ENCODE measurements at places on chromosomes 1 and 21.
A peak's percentile ranks its signal among the peaks of the same experiment; 100 is the strongest.

GRCh38 chr1:45393718-45394302 is 53.6 kb upstream of the MUTYH start:
- DNase-seq, result no peak

DNA sequence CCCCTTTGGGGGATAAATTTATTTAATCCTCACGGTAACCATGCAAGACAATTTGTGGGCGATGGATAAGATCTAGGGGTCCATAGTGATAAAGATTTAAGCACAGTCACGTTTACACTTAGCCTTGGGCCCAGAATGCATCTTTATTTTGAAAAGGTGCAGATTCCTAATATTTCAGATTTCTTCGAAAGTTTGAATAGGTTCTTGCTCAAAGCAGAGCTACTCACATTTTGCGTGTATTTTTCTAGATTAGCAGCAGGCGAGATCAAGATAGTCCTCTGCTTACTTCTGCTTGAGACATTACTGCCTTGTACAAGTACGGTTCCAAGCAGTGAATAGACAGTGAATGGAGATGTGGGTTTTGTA is 647 bp downstream of the TSEN15 start:
- DNase-seq, result no peak

DNA sequence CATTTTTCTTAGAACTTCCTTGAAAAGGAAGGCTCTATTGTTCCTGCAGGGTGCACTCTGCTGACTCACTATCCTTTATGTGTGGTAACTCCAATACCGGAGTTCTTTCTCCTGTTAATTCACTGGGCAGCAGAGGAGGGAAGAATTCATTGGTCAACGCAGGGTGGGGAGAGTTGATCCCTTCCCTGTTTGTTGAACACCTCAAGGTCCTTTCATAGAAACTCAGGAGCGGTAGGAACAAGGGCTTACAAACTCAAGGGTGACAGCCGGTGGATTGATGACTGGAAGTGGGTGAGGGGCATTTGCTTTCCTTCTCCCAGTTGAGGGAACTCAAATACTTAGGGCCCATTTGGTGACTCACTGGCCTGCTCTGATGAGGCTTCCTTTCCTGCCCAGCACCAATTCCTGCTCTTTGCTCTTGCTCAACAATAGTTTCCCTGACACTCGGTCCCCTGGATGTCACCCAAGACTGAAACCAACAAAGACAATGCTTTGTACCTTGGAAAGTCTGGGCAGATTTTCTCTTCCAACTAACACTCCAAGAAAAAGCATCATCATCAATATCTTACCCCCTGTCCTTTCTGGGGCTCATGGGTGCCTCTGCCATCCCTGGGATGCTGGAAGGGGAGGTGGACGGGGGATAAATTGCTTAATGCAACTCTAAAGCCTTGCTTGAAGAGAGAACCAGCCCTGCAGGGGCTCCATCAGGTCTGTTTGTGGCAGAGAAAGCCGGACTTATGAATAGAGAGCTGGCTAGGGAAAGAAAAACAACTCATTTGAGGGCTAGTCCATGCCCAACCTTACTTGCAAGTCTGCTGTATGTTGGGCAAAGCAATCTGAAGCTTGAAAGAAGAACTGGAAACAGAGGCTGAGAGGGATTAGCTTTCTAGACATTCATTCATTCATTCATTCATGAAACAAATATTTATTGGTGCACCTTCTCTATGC is 9.3 kb downstream of the SLC26A9 start:
- no peak for DNase-seq

DNA sequence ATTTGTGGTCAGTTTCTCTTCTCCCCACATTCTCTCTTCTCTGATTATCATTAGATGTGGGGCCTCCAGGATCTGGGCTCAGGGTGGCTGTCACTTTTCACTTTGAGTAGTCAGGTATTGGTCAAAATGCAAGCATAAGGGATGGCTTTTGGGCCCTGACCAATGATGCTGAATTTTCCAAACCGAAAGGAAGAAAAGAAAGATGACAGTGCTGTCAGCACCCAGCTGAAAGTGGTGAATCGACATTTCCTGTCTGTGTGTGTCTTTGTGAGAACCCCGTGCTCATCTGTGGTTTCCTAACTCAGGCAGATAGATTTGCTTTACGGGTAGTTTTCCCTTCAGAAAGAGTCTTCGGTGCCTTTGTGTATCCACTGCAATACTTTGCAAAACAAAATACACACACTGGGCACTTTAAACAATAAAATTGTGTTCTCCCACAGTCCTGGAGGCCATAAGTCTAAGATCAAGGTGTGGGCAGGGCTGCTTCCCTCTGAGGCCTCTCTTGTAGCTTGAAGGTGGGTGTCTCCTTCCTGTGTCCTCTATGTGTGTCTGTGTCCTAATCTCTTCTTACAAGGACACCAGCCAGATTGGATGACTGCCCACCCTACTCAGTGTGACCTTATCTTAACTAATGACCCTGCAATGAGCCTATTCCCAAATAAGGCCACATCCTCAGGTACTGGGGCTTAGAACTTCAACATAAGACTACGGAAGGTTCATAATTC is 274.8 kb upstream of the AJAP1 start:
- no peak for DNase-seq

DNA sequence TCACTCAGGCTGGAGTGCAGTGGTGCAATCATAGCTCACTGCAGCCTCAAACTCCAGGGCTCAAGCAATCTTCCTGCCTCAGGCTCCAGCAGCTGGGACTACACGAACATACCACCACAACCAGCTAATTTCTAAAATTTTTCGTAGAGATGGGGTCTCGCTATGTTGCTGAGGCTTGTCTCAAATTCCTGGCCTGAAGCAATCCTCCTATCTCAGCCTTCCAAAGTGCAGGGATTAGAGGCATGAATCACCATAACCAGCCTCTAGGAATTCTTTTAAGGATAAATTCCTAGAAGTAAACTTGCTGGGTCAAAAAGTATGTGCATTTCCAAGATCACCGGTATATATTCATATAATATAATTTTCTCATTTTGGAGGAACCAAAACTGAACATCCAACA is 17.6 kb upstream of the HUNK start:
- DNase-seq, result no peak

DNA sequence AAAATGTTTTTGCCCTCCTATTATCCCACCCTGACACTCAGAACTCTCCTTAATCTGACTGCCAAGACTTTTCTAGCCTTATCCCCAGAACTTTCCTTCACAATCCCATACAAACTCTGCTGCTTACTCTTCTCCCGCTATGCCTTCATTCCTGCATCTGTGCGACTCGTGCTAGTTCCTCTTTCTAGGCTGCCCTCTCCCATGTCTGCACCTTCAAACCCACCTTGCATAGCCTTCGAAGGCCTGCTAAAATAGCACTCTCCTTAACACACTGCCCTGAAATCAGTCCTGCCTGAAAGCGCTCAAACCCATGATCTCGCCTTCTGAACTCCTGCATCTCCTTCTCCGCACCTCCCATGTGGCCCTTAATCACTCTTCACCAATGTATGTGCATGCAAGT is 2.5 kb upstream of the NCF2 start:
- no peak for DNase-seq

DNA sequence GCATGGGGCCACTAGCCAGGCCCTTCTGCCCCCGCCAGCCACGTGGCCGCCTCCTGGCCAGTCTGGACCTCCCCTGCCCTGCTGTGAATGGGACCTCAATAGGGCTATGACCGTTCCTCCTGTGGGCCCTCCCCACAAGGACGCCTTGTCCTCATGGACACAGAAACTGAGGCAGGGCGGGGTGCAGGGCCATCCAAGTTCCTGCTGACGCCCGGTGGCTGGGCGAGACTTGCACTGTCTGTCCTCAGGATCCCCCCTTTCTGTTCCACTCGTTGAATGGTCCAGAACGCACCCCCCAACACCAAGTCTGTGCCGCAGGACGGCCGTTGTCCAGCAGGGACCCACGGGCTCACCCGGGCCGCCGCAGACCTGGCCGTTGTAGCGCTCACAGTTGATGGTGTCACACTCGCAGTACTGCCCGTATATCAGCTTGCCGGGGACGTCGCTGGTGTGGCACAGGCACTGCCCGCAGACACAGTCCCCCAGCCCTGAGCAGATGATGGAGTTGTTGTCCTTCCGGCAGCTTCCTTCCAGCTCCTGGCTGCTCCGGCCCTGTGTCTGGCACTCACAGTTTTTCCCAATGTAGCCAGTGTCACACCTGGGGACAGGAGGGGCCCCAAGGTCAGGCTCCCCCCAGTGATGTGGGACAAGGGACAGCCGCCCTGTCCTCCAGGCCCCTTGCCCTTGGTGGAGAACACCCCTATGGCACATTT is 16.3 kb upstream of the PTTG1IP start:
- DNase-seq, result no peak

- DNase-seq, result no peak
These were observed 82.9 kb downstream of the FAM78B start for GRCh38 chr1:166083887-166084286.

- DNase-seq, result no peak
These were observed 78.6 kb downstream of the FMN2 start for GRCh38 chr1:240170266-240170665.

DNA sequence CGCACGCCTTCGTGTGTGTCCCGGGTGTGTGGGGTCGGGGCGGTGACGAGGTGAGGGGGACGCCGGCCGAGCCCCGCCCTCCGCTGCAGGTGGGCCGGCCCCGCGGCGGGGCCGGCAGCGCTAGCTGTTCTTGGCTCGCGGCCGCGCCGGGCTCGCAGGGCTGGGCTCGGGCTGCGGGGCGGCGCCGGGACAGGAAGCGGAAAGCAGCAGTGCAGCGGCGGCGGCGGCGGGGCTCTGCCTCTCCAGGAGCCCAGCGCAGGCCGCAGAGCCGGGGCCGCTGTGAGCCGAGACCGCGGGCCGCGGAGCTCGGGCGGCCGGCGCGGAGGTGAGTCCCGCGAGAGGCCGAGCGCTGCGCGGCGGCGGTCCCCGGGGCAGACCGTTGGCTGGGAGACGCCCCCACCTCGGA is at the start of gene VANGL1:
VANGL1 (plus strand) TSS at position 209 of the 406 bp plus-strand sequence. CDS start 9,444 bp downstream, outside the sequence.
- DNase-seq, result peak; percentile 78

- no peak for DNase-seq
These were observed at the start of gene EVA1C for GRCh38 chr21:32412162-32413014. Gene EVA1C, plus strand, starts transcription at chr21:32412706. Its CDS starts 148 bp downstream, at chr21:32412854.

GRCh38 chr1:61160526-61160925 is 78.2 kb downstream of the NFIA start:
- no peak for DNase-seq

GRCh38 chr1:248359415-248359814 is 2.0 kb upstream of the OR2T4 start:
- no peak for DNase-seq

- DNase-seq, result no peak
These were observed 68.0 kb upstream of the ACTL8 start for GRCh38 chr1:17687145-17687544.

- DNase-seq, result peak; percentile 84
These were observed 92.0 kb downstream of the MIS18A start for GRCh38 chr21:32186804-32187203.

DNA sequence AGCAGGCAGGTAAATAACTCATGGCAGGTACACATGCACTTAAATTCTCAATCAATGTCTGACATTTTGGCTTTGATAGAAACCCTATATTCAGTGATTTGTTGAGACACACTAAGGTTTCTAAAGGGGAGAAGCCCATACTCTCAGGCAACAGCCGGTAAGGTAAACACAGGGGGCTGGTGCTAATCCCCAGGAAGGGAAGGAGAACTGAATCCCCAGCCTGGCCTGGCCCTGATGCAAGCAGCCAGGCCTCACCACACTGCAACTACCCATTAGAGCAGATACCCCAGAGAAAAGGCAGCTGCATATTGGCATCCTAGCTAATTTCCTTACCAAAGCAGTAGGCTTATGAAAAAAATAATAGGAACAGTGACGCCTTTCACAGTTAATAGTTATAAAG is 116.5 kb upstream of the LRRC7 start:
- DNase-seq, result no peak

DNA sequence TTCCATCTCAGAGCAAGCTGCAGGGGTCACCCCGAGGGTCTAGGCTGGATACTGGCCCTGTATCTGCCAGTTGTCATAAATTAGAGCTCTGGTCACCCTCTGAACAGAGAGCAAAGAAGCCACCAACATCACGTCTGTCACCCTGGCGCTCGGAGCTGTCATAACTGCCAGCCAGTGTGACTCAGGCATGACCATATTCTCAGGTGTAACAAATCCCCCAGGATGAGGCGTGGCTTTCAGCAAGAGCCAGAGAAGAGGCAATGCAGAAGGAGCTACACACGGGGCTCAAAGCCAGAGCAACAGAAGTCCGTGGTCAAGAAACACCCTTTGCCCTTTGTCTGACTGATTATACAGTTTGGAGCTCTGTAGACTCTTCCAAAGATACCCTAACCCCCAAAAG is 40.0 kb downstream of the PRAMEF20 start:
- no peak for DNase-seq

DNA sequence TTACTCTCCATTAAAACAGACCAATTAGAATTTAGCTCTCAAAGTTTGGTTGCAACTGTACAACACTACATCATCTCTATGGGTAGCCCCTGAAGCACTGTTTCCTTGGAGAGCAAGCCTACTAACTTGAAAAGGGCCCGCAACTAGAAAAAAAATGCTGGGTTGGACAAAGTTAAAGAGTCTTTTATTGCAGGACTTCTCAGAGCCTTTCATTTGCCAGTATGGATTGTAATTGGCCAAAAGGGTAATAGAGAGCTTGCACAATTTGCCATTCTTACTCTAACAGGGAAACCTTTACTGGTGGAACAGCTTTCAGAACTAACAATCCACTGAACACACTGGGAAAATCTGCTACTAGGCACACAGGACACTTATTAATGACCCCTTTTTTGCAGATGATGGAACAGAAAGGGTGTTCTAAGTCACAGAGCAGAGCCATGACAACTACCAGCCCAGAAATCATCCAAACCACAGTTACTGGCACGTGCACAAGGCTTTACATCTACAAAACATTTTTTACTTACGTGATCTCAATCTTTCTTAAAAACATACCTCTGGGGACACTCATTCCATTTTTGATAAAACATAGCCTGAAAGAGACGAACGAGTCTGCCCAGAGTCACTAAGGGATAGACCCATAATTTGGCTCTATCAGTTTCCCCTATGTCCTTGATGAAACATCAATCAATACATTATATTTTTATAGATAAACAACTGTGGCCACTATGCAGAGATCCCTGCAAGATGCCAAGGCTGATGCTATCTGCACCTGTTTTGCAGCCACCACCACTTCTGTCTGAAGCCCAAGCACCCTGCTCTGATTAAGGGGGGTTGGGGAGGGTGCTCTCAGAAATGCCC is 176.3 kb upstream of the EDN2 start:
- DNase-seq, result no peak
